ENCODE measurements at places on chromosomes 2 and 18.

GRCh38 chr2:63399156-63399555 lies 189.1 kb downstream of the WDPCP start:
- DNase-seq, result no peak

GRCh38 chr2:218927422-218927821 lies 32.0 kb upstream of the CDK5R2 start:
- no peak for DNase-seq

DNA sequence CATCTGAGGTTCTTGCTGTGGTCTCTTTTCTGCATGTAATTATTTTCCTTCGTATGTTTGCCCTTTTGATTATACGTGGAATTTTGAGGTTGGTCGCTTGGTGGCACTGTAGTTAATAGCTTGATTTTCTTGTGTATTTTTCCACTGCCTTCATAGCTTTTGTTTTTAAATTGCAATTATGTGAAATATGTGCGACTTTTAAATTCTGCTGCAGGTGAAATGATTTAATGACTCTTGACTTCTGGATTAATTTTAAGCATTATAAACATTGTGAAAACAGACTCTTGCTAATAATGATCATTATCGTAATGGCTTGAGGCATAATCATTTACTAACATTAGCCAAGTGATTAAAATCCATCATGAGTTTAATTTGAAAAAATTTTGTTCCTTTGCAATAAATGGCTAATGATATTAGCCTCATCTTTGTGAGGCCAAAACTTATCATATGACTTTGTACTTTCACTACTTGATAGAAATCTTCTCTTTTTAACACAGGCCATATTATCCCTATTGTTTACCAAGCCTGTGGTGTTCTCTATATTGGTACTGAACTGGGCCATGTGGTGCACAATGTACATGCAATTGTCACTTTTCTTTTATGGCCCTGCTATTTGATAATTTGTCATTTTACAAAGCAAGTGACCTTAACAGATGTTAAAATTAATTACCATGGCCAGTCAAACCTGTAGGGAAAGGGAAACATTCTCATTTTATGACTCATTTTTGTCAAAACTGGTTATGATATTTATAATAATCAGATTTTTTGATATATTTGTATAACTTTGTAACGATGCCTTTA lies 62.8 kb upstream of the NEUROD1 start:
- no peak for DNase-seq

- peak; percentile 73 for DNase-seq
Measured at GRCh38 chr18:7273301-7273921, 42.5 kb downstream of the LRRC30 start.

DNA sequence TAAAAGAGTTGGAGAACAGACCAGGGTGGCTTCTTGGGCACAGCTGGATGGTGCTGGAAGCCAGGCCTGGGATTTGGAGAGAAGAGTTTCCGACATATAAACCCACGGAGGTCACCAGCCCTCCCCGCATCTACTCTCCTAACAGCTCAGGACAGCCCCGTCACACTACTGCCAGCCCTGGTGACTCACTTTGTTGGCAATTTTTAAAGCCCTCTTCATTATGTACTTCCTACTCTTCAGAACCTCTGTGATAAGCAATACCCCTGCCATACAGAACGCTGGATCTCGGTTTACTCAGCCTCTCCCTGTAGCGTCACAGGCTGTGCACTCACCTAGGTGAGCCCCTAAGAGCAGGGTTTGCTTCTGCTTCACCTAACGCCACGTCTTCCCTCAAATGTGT lies 48.1 kb downstream of the ID2 start:
- peak; percentile 60 for DNase-seq

DNA sequence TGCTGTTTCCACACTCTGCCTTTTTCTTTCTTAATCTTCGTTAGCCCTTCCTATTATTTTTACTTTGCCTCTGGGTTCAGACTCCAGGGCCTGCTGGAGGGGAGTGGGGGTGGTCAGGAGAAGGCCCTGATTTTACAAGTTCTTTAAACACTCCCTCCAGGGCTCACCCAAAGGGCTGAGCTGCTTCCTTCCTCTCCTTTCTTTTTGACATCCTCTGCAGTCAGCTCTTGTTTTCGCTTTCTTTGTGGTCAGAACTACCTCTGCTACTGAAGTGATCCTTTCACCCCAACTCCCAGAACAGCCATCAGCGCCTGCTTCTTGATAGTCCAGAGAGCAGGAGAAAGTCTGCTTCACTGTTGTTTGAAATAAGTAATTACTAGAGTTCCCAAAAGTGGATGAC lies 925.7 kb downstream of the EPHA4 start:
- DNase-seq, result no peak

DNA sequence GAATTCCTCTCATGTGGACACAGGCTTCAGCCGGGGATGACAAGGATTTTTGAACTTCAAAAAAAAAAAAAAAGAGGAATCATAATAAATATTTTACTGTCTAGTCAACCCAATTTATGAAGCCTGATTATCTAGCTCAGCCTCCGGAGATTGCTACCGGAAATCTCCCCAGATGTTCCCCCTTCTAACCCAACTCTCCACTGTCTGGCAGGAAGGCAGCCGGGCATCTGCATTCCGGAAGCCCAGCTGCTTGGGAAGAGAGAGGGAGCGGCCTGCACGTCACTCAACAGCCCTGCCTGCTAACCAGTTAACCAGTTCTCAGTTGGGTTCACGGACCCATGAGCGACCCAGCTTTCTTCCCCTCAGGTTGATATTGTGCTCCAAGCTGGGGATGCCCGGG lies 87.2 kb upstream of the POU3F3 start:
- no peak for DNase-seq

DNA sequence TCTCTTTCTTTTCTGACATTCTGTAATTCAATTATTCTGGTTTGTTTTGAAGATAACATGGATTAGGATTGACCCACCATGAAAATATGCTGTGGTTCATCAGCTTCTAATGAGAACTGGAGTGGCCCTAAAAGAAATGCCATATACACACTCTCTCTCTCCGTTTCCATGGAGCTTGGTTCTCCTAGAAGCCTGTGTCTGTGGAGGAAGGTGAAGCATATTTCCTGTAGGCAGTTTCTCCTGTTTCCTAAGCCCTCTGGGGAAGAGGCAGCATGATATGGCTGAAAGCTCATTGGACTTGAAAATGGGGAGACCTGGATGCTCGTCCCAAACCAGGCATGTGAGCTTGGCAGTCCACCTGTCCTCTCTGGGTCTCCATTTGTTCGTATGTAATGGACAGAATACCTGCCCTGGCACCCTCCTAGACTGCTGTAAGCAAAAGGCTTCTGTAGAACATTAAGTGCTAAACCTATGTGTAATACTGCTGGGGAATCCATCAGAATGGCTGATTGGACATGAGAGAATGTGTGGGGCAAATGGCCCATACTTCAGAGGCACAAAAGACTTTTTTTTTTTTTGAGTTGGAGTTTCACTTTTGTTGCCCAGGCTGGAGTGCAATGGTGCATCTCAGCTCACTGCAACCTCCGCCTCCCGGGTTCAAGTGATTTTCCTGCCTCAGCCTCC lies 75.3 kb upstream of the PPP1CB start:
- DNase-seq, result no peak

DNA sequence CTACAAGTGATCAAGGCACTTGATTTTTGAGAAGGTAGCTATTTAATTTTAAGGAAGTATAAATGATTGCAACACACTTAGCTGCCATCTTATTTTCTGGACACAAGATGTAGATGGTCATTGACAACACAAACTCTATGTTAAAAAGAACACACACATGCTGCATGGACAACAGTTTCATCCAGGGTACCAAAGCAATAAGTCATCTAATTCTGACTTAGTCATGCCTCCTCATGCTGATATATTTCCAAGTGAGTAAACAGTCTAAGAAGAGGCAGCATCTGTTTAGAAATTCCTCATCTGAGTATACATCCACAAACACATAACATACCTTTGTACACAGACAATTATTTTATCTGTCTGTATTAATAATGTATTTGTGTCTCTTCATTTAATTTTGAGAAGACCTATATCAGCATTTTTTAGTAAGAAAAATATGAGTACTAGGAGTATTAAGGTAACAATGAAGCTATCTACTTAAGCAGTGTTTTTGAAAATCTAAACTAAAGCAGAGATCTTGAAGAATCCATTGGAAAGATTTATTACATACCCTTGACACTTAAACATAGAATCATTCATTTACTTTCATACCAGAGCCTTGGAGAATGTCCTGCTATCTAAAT lies 84.9 kb downstream of the SCN1A start:
- DNase-seq, result no peak

DNA sequence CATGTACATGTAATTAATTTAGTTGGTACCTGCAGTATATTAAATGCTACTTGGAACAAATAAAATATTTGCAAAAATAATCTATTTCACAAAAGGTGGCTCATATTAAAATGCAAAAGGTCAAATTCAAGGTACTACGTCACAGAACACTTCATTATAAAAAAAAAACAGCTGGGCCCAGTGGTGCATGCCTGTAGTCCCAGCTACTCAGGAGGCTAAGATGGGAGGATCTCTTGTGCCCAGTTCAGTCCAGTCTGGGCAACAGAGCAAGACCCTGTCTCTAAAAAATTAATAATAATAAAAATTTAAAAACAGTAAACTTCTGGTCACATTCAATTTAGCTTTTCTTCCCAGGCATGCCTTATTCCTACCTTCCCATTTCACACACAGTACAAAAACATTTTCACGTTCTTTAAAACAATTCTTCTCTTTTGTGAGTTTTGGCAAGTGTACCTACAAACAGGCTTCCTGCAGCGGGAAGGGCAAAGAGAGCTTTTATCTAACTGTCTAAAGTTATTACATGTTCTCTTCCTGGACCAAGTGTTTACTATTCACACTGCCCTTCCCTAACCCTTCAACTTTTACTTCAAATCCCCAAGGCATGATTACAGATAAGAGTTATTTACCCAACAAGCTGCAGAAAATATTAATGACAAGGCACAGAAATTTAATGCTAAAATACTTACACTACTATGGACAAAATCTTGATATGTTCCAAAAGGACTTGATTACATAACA lies 10.7 kb downstream of the BAZ2B start:
- DNase-seq, result no peak

DNA sequence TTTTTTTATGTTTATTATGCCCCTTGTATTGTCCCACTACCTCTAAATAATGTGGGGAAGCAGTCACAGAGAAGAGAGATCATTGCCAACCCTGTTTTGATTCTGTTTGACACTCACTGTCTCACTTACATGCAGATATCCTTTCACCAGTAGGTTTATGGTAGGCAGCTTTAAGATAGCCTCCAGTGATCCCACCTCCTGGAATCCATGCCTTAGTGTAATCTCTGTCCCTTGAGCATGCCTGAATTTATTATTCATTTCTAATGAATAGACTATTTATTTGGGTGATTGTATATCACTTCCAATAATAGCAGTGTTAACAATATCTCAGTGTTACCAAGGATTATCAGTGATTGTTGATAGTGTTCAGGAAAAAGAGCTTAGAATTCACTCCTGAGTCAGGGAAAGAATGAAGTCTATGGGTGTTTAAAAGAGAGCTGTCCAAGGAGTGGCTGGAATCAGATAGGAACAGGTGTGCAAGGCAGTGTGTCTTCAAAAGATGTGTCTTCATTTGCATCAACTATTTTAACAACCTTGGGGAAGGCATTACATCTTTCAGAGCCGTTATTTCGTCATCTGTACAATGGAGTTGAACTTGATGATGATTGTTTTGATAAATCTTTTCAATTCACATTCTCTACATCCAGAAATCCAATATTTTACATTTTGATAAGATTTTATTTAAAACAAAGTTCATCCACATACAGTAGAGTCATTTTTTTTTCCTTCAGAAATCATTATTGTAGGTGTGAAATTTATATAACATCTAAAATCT lies 31.9 kb downstream of the PKP4 start:
- no peak for DNase-seq

- no peak for DNase-seq
Measured at GRCh38 chr18:49692906-49693716, 120.2 kb downstream of the ACAA2 start.

DNA sequence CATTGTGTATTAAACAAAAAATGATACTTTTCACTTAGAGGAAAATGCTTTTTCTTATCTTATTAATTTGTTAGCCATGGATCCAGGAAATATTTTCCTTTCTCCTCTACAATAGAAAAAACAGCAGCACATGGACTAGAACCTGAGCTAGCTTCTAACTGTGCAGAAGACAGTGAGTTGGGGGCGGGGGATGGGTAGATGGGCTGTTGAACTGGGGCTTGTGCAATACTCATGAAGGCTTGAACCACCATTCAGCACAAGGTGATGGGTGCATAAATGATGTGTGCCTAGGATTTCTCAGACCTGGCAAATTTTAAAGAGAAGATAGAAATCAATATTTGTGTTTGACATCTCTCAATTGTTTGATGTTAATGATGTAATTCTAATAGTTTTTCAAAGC lies 42.0 kb downstream of the COL5A2 start:
- peak; percentile 30 for DNase-seq

- DNase-seq, result no peak
Measured at GRCh38 chr2:562391-563364, 114.5 kb downstream of the TMEM18 start.

GRCh38 chr2:144225076-144225475 lies 294.8 kb downstream of the ZEB2 start:
- DNase-seq, result no peak

GRCh38 chr2:48228345-48228684 lies 301.6 kb upstream of the STON1 start:
- DNase-seq, result no peak

All from left ventricle myocardium superior (tissue), 1 donor.